NCI-H1436 (cell line): ENCODE measurements at places on chromosomes 4 and X.

DNA sequence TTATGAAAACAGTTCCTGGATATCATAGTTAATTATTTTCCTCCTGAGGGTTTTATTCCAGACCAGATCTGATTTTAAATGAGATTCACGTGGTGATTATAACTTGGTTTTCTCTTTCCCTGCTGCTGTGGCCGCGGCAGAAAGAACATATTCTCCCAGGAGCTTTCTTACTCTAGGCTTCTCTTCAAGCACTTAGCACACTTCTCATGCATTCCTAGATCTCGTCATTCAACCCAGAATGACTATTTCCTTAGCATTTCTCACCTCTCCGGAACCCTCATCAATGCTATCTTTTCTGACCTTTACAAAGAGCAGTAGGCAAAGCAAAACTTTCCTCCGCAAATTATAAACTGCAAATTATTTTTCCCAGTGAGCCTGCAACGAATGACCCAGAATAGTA, 122.9 kb downstream of the GPAT3 start:
- DNase-seq: no peak

DNA sequence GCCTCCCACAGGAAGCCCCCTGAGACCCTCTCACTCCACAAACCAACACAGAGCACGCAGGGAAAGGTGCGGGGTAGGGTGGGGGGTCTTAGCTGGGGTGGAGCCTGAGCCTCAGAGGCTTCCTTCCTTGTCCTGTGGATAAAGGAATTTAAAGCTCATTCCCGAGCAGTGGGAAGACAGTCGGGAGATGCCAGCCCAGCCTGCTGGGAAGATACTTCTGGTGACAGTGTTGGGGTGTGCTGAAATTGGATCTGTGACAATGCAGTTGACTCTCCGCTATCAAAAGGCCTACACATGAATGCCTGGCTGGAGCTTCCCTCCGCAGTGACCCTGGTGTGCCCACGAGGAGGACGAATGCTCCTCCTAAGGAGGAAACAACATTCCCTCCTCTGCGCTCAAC, 45.5 kb downstream of the JAKMIP1 start:
- no peak for DNase-seq

GRCh38 chr4:165059386-165059785, 5.7 kb downstream of the TRIM75 start:
- DNase-seq: no peak

DNA sequence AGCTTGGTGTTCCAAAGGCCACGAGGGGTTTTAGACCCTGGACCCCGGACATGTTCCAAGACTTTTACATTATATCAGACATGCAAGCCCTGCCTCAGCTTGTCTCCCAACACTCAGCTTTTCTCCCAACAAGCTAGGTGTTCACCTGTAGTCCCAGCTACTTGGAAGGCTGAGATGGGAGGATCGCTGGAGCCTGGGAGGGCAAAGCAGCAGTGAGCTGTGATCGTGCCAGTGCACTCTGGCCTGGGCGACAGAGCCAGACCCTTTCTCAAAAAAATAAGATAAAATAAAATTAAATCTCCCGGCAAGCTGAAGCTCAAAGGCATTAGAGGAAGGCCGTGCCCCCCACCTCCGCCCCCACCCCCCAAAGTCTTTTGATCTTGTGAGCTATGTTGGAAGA, 13.7 kb downstream of the CTAG1A start:
- DNase-seq: no peak

- DNase-seq: no peak
These were observed 47.5 kb downstream of the CPE start for GRCh38 chr4:165426331-165426730.

DNA sequence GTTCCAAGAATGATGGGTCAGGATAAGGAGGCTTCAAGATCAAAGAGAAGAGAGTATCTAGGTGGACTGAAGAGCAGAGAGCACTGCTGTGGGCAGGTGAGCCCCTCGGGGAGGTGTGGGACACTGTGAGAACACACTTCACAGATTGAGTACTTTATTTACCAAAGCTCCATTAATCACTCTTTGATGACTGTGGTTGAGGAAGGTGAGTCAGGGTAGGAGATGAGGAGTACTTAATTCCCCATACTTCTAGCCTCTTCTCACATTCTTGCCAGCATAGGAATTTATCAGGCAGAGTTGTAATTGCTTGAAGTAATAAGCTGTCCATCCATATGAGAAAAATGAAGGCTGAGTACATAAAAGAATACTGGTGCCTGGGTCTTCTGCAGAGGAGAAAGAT, 375.3 kb downstream of the PCDH10 start:
- no peak for DNase-seq

- no peak for DNase-seq
These were observed 75.4 kb downstream of the LIMCH1 start for GRCh38 chr4:41613386-41613785.

GRCh38 chrX:116757491-116757890, 294.7 kb upstream of the CT83 start:
- DNase-seq: no peak

DNA sequence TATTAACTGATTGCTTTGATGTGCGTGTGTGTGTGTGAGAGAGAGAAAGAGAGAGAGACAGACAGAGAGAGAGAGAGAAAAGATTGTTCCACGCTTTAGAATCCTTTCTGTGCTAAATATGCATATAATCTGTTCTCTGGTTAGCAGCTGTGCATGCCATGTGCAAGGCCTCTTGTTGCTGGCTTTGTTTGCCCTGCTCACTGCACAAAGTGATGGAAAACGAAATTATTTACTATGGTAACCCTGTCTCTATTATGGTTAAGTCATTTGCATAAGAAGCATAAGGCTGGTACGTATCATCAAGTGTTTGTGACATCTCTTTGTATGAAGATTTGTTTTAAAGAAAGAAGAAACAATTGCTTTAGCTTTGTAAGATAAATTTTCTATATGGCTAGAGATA, 190.2 kb upstream of the POF1B start:
- peak; percentile 88 for DNase-seq

DNA sequence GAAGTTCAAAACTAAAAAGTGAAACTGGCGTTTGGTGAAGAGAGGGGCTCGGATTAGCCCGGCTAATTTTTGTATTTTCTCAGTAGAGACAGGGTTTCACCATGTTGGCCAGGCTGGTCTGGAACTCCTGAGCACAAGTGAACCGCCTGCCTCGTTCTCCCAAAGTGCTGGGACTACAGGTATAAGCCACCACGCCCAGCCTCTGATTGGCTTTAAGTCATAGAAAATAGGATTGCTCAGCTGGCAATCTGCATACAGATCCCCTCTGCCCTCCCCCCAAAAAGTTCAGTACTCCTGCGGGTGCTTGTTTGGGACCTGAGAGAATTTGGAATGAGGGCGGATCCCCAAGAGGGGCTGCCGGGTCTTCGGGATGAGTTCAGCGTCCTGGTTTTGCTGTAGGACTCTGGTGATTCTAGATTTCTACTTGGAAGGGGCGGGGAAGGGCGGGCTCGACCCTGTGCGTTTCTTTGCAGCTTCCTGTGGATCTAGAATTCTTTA, 537 bp upstream of the PRKX start:
- no peak for DNase-seq

- DNase-seq: no peak
These were observed 62.8 kb downstream of the NUDT10 start for GRCh38 chrX:51395480-51395809.

- DNase-seq: no peak
These were observed 25.9 kb upstream of the FGFR3 start for GRCh38 chr4:1767061-1767769.

GRCh38 chr4:107312366-107312765, 276.3 kb upstream of the DKK2 start:
- no peak for DNase-seq

DNA sequence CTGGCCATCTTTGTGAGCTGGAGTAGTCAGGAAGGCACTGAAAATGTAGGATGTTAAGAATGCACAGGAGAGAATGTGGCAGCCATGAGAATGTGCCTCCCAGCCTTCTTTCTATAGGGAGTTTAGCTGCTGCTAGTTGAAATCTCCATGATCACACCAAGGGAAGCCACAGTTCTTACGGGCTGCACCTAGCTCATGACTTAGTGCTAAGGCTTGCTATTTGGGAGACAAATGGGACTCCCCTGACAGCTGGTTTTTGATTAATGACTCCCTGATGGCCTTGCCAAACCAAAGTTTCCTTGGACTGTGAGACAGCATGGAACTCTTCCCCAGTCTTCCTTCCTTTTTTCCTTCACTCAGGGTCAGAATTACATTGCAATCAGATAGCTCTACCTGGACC, 9.2 kb downstream of the CTSO start:
- DNase-seq: no peak

- DNase-seq: no peak
These were observed 116.3 kb downstream of the SHROOM4 start for GRCh38 chrX:50697691-50698090.

DNA sequence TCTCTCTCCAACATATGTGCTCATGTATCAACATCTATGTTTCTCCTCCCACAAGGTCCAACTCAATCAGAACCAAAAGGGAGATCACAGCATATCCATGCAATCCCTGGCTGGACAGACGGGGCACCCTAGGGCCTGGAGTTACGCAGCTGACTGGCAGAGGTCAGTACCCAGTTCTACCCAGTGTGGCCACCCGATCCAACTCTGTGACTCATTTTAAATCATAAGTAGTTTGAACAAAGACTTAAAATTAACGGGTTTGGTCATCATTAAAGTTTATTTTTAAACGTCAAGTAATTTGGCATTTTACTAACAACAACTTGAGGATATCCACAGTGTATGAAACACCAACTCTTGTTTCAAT, 59.5 kb downstream of the APBB2 start:
- no peak for DNase-seq

DNA sequence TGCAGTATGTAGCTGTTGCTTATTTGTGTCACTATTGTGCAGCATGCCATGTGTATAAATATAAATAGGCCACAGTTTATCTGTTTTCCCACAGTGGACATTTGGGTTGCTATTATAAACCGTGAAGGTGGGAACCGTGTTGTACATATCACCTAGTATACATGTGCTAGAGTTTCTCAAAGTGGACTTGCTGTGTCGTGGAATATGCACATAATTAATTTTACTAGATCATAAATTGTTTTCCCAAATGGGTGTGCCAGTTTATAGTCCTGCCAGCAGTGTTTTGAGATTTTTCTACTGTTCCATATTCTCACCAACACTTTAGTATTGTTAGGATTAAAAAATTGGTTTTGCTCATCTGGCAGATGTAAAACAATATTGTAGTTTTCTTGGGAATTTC, 38.5 kb downstream of the PRIMPOL start:
- no peak for DNase-seq

- no peak for DNase-seq
These were observed 246.5 kb downstream of the RAPGEF2 start for GRCh38 chr4:159349332-159349731.

GRCh38 chr4:6953751-6954380, 44.2 kb downstream of the TBC1D14 start:
- DNase-seq: no peak

DNA sequence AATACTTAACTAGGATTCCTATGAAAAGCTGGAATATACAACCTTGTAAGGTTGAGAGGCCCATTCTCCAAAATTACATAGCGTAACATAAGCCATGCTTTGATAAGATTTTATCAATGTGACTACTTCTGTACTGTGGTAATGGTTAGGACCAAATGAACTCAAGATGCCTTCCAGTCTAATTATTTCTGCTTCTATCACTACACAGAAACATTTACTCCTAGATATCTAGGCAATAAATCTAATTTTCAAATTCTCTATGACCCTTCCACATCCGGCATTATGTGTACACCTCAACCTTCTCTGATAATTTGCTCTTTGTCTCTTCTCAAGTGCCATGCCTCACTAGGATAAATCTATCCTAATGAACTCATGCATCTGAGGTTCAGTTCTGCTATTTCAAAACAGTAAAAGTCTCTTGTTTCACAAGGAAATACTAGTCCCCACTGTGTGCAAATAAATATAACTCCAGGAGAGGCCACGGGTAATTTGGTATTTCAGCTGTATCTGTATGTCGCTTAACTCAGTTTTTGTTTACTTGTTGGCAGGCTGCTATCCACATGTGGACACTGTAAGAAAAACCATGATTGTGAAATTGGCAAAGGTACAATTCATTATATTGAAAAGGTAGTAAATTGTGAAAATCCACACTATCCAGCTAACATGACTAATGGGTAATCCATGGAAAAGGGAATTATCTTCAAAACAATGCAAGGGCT, 93.3 kb downstream of the PRDM5 start:
- DNase-seq: no peak

GRCh38 chr4:38495446-38495845, 168.6 kb upstream of the KLF3 start:
- no peak for DNase-seq

- DNase-seq: no peak
These were observed 219.9 kb upstream of the PACRGL start for GRCh38 chr4:20480165-20480947.

DNA sequence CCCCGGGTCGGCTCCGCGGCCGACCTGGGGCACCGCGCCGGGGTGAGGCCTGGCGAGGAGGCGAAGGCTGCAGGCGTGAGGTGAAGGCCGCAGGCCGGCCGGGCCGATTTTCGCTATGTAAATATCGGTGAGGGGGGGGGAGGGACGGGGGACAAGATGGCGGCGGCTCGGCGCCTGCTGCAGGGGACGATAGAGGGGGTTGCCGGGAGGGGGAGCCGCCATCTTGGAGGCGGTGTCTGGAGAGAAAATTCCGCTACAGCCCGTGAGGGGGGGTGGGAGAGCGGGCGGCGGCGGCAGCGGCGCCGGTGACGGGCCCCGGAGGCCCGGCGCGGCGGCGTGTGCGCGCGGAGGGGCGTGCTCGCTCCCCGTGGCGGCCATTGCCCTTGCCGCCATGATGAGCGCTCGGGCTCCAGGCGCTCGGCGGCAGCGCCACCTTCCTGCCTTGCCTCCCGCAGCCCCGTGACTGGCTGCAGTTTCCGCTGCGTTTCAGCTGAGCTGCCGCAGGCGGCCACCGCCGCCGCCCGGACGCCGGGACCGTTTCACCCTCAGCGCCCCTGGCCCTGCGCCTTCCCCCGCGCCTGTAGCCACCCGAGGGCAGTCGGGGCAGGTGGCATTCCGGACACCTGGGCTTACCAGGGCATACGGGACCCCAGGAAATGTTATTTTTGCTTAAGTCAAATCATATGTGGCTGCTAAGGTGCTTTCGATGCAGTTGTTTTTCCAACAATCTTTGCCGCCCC, 692 bp downstream of the ZFX start:
- DNase-seq: peak; percentile 83

DNA sequence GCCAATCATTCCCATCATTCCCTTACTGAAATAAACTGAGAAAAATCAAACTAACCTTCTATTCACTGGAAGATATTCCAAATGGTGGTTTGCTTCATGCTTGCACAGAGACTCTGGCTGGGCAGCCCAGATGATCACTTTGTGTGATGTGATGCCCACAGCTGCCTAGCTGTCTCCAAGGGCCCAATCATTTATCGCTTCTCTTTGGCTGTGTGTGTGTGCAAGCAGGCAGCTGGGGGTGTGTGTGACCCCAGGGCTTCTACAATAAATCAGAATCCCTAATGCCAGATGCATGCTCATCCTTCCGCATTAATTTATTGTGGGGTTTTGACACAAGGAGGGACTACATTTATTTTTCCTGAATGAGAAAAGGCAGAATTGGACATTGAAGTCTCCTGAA, 140.1 kb upstream of the NDP start:
- DNase-seq: no peak
